ENCODE measurements at places on chromosomes 6 and 20. TPM values are rescaled to one million over a fixed set of nuclear protein-coding genes. Genes with fewer than 3 reads are reported as not detected.

The RIPOR2 gene
- 0.53 TPM for total RNA-seq

The PNPLA1 gene
- not detected for total RNA-seq

The HCRTR2 gene
- not detected for total RNA-seq

The GCNT2 gene
- total RNA-seq: 4.5 TPM

The C6orf89 gene
- 17.6 TPM for total RNA-seq

The SLC17A1 gene
- total RNA-seq: not detected

The HTR1B gene
- total RNA-seq: 0.15 TPM

The TREML2 gene
- 0.16 TPM for total RNA-seq

The ABCC10 gene
- total RNA-seq: 7.8 TPM

The TNXB gene
- 2.7 TPM for total RNA-seq

The GSTA2 gene
- total RNA-seq: not detected

The LY6G6F gene
- not detected for total RNA-seq

The SMLR1 gene
- not detected for total RNA-seq

The IL20RA gene
- total RNA-seq: not detected

The VGLL2 gene
- 0.58 TPM for total RNA-seq

The VEGFA gene
- total RNA-seq: 130 TPM

The CST5 gene
- total RNA-seq: not detected

The MUCL3 gene
- total RNA-seq: not detected

The OR14J1 gene
- total RNA-seq: not detected

The FAM209B gene
- 1.1 TPM for total RNA-seq

The CLPSL2 gene
- not detected for total RNA-seq

The IP6K3 gene
- not detected for total RNA-seq

The NT5E gene
- total RNA-seq: 68.9 TPM

The MOG gene
- total RNA-seq: 0.16 TPM

The RIPOR3 gene
- 0.05 TPM for total RNA-seq

The MYH7B gene
- 0.04 TPM for total RNA-seq

The ADGRF4 gene
- total RNA-seq: not detected

The ZSCAN9 gene
- total RNA-seq: 7.4 TPM

The HUS1B gene
- 0.87 TPM for total RNA-seq

The SMIM28 gene
- not detected for total RNA-seq
